ENCODE measurements at places on chromosomes 5 and 9.

GRCh38 chr5:116009806-116010205, 22.5 kb upstream of the ARL14EPL start:
- DNase-seq: no peak

DNA sequence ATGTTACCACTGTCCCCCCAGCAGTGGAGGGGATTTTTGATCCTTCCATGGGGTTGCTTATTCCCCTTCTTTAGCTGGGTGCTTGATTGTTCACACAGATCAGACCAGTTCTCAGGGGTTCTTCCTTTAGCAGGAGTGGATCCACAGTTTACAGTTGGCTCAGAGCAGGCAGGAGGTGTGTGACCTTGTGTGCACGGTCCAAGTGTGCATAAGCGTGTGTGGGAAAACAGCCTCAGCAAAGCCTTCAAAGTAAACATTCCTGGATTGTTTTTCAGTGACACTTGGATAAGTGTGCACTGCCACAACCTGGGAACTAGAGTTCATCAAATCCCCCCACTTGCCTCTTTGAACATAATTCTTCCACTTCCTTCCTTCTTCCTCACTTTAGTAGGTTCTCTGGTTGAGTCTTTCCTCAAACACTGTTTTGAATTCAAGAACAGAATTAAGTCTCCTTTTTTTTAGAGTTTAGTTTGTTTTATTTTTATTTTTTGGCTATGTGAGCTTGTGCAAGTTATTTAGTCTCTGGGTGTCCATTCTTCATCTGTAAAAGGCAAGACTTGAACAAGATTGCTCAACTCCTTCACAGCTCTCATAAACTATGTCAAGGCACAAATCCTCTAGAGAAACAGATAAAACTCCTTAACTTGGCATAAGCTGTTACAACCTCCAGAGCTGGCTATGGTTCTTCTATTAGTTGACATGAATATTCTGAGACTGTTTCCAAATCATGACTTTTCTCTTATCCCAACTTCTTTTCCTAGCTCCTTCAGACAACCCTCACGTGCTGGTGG, 78.0 kb downstream of the OSMR start:
- no peak for DNase-seq

DNA sequence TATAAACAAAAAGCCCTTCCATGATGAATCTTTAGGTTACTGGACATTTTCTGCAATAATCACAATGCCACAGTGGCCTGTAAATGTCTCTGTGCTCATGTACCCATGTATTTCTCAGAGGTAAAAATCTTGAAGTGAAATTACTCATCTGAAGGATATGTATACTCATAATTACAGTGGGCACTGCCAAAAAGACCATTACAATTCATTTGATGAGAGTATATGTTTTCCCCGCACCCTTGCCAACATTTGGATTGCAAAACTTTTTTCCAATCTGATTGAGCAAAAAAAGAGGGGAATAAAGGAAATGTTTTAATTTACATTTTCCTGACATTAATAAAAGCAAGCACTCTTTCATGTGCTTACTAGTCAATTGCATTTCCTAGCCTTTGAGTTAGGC, 110.5 kb downstream of the EPB41L4A start:
- DNase-seq: no peak

DNA sequence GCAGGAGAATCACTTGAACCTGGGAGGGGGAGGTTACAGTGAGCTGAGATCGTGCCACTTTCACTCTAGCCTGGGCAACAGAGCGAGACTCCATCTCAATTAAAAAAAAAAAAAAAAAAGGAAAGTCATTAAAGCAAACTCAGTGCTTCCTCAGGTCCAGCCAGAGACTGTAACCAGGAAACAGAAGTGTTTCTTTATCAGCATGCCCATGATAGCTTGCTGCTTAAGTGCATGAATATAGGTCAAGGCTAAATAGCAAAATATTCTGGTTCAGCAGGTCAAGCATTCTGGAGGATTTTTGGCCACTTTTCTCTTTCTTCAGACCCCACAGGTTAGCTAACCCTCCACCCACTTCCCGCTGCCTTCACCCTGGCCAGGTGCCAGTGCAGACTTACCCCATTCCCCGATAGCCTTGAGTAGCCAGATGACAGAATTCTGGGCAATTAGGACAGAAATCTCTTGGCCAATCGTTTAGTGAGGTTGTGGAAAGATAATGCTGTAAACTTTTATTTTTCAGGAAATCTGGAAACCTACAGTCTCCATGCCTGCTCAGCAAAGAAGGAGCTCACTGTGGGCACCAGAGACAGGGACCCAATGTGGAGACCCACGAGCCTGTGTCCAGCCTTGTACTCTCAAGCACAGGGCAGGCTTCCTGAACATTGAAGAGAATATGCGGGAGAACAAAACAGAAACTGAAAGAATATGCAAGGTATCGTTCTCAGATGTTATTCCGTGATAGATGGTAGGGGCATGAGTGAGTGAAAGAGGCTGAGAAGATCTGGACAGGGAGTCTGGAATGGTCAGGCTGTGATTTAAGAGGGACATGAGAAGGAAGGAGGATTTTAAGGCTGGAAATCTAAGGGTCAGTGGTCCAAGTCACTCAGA, 4.2 kb upstream of the UGT3A2 start:
- DNase-seq: no peak

DNA sequence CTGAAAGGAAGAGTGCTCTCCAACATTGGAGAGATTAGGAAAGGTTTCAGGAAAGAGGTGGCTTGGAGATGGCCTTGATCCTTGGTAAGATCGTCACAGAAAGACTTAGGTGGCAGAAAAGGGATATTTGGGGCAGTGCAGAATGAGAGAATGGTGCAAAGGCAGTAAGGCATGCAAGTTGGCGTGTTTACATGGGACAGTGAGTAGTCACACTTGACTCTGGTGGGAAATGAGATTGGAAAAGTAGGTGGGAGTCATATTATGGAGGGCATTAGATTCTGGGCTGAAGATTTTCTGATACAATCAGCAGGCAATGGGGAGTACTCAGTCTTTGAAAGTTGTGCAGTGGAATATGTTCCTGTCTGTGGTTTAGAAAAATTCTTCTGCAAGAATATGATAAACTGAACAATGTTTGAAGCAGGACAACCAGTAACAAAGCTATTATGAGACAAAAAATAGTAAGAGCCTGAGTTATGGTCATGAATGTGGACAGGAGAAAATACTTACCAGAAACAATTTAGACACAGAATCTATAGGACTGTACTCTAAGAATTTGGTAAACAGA, 76.2 kb upstream of the ANKRD55 start:
- DNase-seq: no peak

- no peak for DNase-seq
Measured at GRCh38 chr5:10634050-10634449, 70.2 kb downstream of the ANKRD33B start.

- no peak for DNase-seq
Measured at GRCh38 chr9:34310215-34310614, 18.9 kb downstream of the KIF24 start.

- peak; percentile 85 for DNase-seq
Measured at GRCh38 chr9:120886490-120886967, 9.5 kb upstream of the PHF19 start.

- DNase-seq: no peak
Measured at GRCh38 chr5:124397317-124397716, 349.1 kb downstream of the ZNF608 start.

DNA sequence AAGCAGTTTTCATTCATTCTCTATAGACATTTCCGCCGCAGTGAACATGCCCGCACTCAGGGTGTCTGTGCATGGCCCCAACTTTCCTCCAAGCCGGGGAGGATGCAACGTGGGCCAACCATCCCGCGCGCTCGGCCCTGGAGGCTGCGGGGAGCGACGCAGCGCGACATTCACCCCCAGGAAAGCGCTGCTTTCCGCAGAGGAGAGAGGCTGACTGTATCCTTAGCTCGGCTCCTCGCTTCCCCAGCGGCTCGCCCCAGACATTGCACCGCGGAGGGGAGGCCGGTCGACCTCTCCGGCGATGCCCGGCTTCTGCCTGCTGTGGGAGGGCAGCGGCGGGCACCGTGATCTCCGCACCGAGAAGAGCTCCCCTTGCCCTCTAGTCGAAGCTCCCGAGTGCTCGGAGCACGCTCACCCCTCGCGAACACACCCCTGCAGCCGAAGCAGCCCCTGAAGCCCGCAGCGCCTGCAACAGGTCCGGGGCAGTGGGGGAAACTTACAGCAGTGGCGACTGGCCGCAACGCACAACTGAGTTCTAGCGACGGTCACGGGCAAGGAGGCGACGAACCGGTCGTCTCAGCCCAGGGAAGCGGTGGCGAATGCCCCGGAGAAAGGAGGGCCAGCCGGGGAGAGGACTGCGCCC, 600 bp downstream of the ENC1 start:
- no peak for DNase-seq

DNA sequence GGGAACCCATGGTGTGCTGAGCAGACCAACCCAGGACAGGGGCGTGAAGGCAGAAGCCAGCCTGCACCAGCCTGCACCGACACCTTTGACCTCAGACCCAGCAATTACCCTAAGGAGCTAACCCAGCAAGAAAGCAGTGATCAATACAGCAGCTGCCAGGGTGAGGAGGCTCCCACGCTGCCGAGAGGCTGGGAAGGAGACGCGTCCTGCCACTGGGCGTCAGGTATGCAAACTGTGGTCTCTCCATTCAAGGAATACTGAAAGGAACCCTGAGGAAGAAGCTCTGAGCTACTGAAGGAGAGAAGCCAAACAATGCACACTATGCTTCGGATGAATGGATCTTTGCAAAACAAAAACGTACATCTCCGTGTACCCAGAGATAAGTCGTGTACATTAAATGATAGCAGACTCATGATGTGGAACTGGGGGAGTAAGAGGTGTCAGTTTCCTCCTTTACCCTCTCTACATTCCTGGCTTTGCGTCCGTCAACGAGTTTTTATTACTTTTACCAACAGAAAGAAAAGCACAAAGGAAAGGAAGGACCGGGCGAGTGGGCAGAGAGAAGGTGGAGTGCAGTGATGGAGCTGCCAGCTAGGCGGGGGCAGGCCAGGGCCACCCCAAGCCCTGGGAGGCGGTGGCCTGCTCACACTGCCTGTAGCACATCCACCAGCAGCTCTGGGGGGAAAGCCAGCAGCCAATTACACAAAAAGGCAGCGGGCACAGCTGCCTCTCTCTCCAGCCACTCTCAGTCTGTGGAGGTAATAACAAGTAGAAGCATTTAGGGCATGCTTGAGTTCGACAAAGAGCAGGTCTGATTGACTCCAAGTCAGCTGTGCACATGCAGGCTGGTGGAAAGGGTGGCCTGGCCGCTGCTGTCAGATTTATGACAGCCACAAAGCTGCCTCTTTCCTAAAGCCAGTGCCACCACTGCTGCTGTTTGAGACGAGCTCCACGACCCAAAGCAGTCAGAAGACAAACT, 29.3 kb downstream of the RASGEF1C start:
- no peak for DNase-seq

- DNase-seq: no peak
Measured at GRCh38 chr9:96348261-96348660, 35.2 kb downstream of the SLC35D2 start.

DNA sequence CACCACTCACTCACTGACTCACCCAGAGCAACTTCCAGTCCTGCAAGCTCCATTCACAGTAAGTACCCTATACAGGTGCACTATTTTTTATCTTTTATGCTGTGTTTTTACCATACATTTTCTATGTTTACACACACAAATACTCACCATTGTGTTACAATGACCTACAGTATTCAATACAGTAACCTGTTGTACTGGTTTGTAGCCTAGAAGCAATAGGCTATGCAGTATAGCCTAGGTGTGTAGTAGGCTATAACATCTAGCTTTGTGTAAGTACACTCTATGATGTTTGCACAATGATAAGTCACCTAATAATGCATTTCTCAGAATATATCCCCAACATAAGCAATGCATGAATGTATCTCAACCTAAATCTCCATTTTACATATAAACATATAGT, 541.1 kb downstream of the NR2F1-AS1 start:
- DNase-seq: no peak

DNA sequence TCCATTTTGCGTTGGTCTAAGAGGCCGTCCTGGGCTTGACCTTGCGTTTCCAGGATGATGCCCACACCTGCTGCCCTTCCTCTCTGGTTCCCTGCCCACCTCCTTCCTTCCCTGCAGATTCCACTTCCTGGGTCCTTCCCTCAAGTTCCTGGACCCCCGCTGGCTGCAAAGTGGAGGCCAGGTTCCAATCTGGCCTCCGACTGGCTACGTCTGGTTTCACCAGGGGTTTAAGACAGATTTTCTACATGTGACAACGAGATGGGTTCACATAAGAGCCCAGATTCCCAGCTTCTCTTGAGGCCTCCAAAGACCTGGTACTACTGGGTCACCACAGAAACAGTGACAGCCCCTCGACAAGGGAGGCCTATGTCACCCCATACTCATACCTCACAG, 2.1 kb downstream of the MGAT4B start:
- no peak for DNase-seq

GRCh38 chr5:113520429-113520828, 6.9 kb downstream of the YTHDC2 start:
- no peak for DNase-seq

DNA sequence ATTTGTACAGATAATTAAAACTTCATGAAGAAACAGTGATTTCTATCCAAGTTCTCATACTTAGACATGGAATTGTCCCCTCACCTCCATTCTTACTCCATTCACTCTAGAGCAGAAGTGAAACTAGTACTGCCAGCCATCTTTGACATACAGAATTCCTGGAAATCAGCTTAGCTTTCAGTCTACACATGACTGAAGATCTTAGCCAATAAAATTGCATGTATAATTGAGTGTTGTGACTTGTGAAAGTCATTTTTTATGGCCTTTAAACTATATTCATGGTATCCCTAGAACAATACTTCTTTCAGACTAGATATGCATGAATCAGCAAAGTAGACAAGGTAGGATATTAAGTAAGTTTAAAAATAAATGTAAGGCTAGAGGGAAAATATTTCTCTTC, 705.2 kb upstream of the ZNF608 start:
- DNase-seq: no peak

DNA sequence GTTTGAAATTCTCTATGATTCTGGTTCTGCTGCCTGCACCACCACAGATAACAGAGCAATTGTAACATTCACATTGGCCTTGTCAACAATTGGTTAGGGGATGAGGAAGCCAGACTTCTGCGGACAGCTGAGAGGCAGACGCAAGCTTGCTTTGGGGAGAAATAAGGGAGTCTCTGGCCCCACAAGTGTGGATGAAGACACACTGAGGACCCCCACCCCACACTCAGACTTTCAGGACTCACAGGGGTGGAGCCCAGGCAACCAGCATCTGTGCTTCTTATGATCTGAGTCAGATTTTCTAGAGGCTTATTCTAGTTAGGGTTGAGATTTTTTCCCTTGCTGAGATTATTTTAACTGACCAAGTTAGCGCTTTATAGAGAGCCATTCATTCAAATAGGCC, 140.3 kb upstream of the IRX2 start:
- no peak for DNase-seq

- DNase-seq: peak; percentile 8
Measured at GRCh38 chr5:137858223-137858916, 9.3 kb upstream of the MYOT start.

- DNase-seq: no peak
Measured at GRCh38 chr5:178785999-178786398, 55.5 kb upstream of the ZNF354A start.

GRCh38 chr9:113274474-113275156, 757 bp downstream of the CDC26 start:
- peak; percentile 20 for DNase-seq
